ENCODE measurements at places on chromosomes 1 and 21.
A peak's percentile ranks its signal among the peaks of the same experiment; 100 is the strongest.

DNA sequence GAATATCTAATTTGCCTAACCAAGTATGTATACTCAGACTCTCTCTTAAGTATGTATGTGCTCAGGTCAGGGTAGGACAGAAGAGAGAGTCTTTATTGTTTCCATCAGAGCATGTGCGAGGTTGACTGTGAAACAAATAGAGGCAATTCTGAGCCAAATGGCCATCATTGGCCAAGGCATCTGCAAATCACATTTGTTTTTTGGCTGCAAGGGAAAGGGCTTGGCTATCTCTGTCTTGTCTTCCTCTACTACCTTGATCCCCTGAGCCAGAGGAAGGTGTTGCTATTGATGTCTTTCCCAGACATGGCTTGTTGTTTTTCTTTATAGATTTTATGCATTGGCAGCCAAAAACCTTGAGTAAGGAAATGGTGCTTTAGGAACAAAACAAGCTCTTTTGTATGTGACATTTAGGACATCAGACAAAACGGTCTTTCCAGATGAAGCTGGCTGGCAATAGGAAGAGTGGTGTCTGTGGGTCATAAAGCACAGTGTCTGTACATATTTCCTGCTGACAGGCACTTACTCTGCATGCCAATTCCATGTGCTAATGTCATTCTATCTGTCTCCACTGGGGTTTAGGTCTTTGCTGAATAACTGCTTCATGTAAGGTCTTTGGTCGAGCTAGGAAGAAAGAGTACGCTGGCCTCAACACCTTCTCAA lies 163.3 kb downstream of the BRINP2 start:
- DNase-seq, result no peak

DNA sequence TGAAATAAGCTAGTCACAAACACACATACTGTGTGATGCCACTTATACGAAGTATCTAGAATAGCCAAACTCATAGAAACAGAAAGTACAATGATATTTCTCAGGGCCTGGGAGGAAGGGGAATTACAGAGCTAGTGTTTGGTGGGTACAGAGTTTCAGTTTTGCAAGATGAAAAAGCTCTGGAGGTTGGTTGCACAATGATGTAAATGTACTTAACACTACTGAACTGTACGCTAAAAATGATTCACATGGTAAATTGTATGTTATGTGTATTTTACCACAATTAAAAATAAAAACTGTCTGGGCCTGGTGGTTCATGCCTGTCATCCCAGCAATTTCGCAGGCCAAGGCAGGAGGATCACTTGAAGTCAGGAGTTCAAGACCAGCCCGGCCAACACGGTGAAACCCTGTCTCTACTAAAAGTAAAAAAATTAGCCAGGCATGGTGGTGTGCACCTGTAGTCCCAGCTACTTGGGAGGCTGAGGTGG lies 15.3 kb upstream of the FHAD1 start:
- DNase-seq, result peak; percentile 98

DNA sequence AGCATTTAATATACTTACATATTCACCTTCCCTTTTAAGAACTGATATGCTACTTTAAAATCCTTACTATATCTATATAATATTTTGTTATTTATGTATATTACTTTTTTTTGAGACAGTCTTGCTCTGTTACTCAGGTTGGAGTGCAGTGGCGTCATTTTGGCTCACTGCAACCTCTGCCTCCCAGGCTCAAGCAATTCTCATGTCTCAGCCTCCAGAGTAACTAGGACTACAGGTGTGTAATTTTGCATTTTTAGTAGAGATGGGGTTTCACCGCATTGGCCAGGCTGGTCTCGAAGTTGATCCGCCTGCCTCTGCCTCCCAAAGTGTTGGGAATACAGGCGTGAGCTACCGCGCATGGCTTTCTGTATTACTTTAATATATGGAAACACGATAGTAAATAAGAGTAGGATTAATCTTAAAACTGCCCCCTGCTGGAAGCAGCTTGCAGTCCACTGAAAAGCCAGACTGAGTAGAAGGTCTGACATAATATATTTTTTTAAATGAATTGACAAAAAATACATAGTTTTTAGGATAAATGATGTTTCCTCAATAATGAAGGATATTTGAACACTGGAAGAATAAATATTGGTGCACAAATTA lies 24.4 kb downstream of the RCAN3 start:
- DNase-seq, result peak; percentile 35

GRCh38 chr1:11877074-11877473 lies 18.3 kb upstream of the NPPB start:
- DNase-seq, result no peak

GRCh38 chr1:116737855-116738321 lies 16.3 kb upstream of the CD2 start:
- DNase-seq, result no peak

- no peak for DNase-seq
These were observed 9.7 kb downstream of the TLR5 start for GRCh38 chr1:223133306-223133823.

- DNase-seq, result no peak
These were observed 19.3 kb upstream of the HEATR1 start for GRCh38 chr1:236623371-236624166.

- DNase-seq, result no peak
These were observed 23.1 kb upstream of the SCAF4 start for GRCh38 chr21:31755027-31755426.

- DNase-seq, result peak; percentile 81
These were observed 450.7 kb downstream of the PTPRC start for GRCh38 chr1:199089393-199090122.

DNA sequence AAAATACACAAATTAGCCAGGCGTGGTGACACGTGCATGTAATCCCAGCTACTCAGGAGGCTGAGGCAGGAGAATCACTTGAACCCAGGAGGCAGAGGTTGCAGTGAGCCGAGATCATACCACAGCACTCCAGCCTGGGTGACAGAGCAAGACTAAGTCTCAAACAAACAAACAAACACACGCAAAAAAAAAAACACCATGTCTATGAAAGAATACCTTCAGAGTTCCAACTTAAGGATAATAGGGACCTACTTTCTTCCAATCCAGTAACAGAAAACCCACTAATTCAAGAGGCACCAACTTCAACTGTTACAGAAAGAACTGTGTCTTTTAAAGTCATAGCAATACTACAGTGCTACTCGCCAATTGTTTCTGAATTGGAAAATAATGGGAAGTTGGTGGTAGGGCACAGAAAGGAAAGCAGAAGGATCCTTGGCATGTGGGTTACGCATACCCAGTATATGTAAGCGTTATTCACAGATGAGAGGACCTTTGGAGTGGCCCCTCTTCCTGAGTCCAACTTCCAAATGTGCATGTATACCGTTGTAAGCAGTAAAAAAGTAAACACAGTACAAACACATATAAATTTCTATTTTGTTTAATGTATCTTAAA lies 87.0 kb downstream of the ACBD6 start:
- peak; percentile 49 for DNase-seq

- no peak for DNase-seq
These were observed 382.8 kb downstream of the AMY1C start for GRCh38 chr1:104132382-104132973.

- DNase-seq, result no peak
These were observed at the start of gene PRKAA2 for GRCh38 chr1:56644919-56645676. Gene PRKAA2, plus strand, starts transcription at chr1:56645314. Its CDS starts 74 bp downstream, at chr1:56645388.

- peak; percentile 9 for DNase-seq
These were observed 51.6 kb downstream of the GNG4 start for GRCh38 chr1:235597867-235598553.

DNA sequence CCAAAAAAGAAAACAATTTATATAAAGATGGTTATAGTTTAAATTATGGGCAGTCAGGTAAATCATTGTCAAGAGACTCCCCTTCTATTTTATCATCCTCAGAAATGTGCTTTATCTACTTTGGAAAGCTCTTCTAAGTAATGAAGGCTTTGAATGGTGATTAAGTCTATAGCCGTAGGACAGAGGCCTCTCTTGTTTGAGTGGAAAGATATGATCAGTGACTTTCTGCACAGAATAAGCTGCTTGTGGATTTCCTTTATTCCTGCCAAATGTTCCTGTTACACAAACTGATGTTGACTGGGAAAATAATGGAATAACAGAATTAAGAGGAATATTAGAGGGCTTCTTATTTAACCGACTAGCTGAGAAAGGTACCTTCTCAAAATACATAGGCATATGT lies 174.6 kb upstream of the IVNS1ABP start:
- DNase-seq, result no peak

DNA sequence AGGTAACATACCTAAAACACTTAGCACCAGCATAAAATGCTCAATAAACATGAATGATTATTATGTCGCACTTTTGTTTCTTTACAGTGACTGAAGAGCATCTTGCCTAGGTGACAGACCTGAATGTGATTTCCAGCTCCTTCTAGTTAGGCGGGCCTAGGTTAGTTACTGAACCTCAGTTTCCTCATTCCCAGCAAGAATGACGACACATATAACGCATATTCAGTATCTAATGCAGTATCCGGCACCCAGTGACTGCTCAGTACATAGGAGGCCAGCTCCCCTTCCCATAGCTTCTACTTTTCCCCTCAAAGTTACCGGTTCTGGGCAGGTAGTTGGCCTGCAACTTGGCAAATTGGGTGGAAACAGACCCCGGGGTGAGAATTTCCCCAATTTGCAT lies 763 bp downstream of the AUNIP start:
- peak; percentile 32 for DNase-seq

GRCh38 chr1:101178688-101179491 lies 57.9 kb upstream of the S1PR1 start:
- DNase-seq, result peak; percentile 49

- DNase-seq, result no peak
These were observed 57.9 kb upstream of the ENAH start for GRCh38 chr1:225710804-225711203.

GRCh38 chr21:22225299-22225698 lies 1227.1 kb downstream of the NCAM2 start:
- DNase-seq, result no peak

GRCh38 chr1:209611771-209612570 lies 28.5 kb downstream of the CAMK1G start:
- DNase-seq, result no peak

DNA sequence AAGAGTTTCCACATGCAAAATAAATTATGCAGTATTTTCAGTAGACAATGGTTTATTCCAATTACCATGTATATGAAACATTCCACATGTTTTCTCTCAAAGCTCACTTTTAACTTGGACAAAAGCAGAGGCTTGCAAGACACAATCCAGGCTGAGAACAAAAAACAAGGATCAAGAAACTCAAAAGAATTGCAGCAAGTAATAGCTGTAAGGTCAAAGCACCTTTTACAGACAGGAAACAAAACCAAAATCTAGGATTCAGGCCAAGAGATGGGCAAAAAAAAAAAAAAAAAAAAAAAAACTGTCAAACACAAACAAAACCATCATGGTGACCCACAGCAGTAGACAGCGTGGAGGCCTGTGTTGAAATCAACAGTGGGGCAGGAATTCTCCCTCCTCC lies 9.3 kb downstream of the RGS1 start:
- no peak for DNase-seq

DNA sequence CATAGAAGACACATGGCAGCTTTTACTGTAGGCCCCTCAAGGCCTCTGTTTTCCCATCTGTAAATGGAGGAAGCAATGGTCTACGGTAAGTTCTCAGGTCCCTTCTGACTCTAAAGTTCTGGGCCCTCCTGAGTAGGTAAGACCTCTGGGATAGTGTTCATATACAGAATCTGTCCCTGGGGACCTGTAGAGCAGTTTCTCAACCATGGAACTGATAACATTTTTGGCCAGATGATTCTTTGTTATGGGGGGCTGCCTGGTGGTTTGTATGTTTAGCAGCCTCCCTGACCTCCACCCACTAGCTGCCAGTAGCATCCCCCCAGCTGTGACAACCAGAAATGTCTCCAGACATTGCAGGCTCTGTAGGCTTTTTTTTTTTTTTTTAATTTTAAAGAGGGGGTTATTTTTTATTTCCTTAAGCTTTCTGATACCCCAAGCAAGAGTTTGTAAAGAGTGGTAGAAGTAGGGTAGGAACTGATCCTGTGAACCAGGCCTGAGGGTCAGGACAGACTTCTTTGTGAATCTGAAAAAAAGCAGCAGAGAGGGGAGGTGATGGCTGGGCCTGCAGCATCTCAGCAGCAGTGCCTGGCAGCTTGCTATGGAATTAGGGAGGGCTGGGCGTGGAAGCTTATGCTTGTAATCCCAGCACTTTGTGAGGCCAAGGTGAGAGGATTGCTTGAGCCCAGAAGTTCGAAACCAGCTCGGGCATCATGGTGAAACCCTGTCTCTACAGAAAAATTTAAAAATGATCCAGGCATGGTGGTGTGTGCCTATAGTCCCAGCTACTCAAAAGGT lies 20.2 kb upstream of the TCEA3 start:
- no peak for DNase-seq

DNA sequence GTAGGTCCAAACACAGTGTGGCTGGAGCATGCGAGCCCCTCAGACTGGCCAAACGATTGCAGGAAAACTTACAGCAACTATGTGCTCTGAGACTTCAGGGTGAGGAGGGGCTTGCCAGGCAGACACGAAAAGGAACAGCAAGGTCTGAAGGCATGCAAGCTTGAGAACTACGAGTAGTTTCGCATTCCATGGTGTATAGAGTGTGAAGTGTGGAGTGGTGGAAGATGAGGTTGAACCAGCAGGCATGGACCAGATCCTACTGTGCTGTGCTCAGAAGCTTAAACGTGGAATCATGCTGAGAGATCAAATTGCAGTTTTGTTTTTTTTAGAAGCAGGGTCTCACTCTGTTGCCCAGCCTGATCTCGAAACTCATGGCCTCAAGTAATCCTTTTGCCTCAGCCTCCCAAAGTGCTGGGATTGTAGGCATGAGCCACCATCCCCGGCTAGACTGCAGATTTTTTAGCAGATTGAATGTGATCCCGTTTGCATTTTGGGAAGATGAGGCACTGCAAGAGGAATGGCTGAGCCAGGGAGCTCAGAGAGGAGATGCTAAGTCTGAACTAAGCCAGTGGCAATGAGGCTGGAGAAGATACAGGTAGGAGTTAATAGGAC lies 5.1 kb upstream of the TFAP2E start:
- DNase-seq, result no peak
